ENCODE measurements at places on chromosomes 12 and 14. TPM values are rescaled to one million over a fixed set of nuclear protein-coding genes. Genes with fewer than 3 reads are reported as not detected.

GRCh38 chr14:39107591-39107996 lies 4.6 kb upstream of the SEC23A start:
- H3K27ac ChIP-seq, result no peak overlapping the region
- H3K36me3 ChIP-seq, result no peaks in the 10 kb centered on the region
- H3K4me3 ChIP-seq, result peak overlapping the region; percentile 77
- H3K4me1 ChIP-seq, result peaks cover 10% of the 10 kb centered on the region

GRCh38 chr12:6635856-6636531 lies at the start of gene LPAR5:
LPAR5 (minus strand) TSS chr12:6635959; CDS start chr12:6621248, 14,711 bp downstream.
- DNase-seq, result no peak
- peaks cover 3% of the 10 kb centered on the region for H3K27me3 ChIP-seq
- peaks cover 21% of the 10 kb centered on the region for H3K4me1 ChIP-seq
- H3K36me3 ChIP-seq, result no peaks in the 10 kb centered on the region
- H3K27ac ChIP-seq, result no peak within 1 kb of the TSS
- no peak within 1 kb of the TSS for H3K4me3 ChIP-seq

Gene OR6S1
- total RNA-seq, result not detected

- no peaks in the 10 kb centered on the region for H3K27me3 ChIP-seq
- H3K36me3 ChIP-seq, result no peaks in the 10 kb centered on the region
- H3K27ac ChIP-seq, result no peak overlapping the region
- H3K4me1 ChIP-seq, result peaks cover 18% of the 10 kb centered on the region
Observed at GRCh38 chr12:26723379-26724308, 109.3 kb downstream of the ITPR2 start.

- DNase-seq, result no peak
- H3K4me1 ChIP-seq, result peaks cover 6% of the 10 kb centered on the region
- H3K27me3 ChIP-seq, result no peaks in the 10 kb centered on the region
- no peak overlapping the region for H3K4me3 ChIP-seq
- peaks cover 2% of the 10 kb centered on the region for H3K36me3 ChIP-seq
Observed at GRCh38 chr12:88518863-88519403, 61.3 kb downstream of the KITLG start.
